ENCODE measurements at places on chromosomes 2 and 18.

- DNase-seq = no peak
Observed at GRCh38 chr2:215573496-215573895, 137.6 kb upstream of the FN1 start.

DNA sequence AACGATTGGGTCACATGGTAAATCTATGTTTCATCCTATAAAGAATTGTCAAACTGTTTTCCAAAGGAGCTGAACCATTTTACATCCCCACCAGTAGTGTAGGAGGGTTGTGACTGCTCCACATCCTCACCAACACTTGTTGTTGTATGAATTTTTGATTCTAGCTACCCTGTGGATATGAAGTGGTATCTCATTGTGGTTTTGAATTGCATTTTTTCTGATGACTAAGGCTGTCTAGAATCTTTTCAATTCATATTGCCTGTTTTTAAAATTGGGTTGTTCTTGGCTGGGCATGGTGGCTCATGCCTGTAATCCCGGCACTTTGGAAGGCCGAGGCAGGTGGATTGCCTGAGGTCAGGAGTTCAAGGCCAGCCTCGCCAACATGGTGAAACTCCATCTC is 44.5 kb downstream of the TXNL1 start:
- DNase-seq = no peak

DNA sequence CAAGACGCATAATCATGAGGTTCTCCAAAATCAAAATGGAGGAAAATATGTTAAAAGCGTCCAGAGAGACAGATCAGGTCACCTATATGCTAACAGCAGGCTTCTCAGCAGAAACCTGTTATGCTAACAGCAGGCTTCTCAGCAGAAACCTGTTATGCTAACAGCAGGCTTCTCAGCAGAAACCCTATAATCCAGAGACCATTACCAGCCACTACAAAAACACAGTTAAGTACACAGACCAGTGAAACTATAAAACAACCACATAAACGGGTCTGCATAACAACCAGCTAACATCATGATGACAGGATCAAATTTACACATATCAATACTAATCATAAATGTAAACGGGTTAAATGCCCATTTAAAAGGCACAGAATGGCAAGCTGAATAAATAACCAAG is 1548.4 kb upstream of the TMEFF2 start:
- peak; percentile 93 for DNase-seq

GRCh38 chr2:53379547-53379946 is 388.1 kb upstream of the CHAC2 start:
- DNase-seq = no peak

DNA sequence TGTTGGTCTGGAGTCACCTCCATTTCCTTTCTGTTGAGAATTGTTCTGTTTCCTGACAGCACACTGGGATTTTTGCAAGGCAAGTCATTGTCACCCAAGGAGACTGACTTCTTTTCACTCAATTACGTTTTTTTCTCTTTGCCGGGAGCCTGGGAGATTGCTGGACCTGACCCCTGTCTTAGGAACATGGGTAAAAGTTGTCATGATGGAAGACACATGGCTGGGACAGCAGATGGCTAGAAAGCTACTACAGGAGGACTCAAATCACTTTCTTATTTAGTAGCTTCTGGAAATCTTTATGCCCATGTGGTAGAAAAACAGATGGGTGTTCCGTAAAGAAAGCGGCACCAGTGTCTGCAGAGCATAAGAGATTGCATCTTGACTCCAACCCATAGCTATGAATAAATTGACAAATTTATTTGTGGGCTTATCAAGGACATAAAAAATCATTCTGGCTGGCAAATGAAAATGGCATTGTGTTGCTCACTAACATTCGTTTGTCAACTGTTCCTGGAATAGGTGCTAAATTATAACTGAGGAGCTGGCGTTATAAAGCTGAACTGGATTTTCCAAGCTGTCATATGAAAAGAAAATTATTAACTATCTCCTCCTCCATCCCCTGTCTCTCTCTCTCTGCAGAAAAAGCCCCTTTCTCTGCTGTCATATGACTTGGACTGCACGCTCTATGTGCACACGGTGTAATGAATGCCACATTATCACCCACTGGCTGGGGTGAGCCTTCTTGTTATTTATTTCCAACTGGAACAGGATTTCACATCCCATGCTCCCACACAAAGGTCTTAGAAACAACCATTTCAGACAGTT is 159.8 kb downstream of the SH3RF3 start:
- DNase-seq = no peak

DNA sequence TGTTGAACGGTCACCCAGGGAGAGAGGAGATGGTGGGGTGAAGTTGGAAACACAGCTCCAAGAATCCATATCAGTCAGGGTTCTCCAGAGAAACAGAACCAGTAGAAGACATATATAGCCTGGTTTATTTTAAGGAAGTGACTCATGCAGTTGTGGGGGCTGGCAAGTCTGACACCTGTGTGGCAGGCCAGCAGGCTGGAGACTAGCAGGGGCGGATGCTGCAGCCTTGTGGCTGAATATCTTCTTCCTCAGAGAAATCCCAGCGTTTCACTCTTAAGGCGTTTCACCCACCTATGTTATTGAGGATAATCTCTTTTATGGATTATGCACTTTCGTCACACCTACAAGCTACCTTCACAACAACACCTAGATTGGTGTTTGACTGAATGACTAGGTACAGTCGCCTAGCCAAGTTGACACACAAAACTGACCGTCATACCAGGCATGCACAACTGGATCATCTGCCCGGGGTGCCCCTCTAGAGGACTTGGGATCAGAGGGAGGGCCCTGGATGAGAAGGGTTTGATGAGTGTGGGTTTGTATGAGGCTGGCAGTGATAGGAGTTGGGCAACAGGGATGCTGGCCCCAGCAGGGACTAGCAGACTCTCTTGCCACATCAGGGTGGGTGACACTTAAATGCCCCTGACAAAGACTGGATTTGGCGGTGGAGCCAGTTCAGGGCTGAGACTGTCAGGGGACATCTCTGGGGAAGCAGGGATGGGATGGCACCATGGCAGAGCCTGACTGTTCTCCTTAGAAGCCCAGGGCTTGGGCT is 23.4 kb downstream of the MROH2A start:
- no peak for DNase-seq

DNA sequence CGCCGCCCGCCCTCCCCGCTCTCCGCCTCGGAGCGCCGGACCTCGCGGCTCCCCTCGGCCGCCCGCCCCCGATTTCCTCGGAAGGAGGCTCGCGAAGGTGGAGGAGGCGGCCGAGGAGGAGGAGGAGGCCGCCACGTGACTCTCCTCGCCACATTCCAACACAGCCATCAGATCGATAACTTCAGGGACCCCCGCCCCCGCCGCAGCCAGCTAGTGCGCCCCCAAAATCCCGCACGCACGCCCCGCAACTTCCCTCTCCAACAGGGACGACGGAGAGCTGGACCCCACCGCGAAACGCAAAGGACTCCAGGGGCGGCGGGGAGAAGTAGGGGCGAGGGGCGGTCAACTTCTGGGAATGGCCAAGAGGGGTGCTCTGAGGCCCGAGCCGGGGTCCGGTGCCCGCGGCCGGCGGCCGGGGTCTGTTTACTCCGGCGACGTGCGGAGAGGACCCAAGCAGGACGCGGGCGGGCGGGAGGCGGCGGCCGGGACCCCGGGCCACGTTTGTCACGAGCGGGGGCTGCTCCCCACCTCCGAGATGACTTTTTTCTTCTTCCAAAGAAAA is 2.0 kb downstream of the ZNF521 start:
- DNase-seq = no peak

DNA sequence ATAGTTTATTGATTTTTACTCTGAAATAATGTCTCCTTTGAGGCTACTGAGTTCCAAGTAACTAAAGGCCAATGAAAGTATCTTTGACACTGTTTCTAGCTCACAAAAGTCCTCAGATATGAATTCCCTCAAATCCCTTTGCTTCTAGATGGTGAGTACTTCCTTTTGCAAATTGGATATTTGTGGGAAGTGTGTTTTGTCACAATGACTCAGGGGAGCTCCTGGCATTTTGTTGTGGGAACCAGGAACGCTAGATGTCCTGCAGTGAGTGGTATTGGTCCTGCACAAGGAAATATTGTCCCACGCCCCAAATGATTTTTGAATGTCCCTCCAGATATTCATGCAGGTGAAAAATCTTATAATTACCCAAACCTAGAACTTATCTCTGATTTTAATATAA is 24.3 kb downstream of the TACR1 start:
- DNase-seq = no peak

- no peak for DNase-seq
Observed at GRCh38 chr2:114005110-114005783, 115.4 kb downstream of the ACTR3 start.

DNA sequence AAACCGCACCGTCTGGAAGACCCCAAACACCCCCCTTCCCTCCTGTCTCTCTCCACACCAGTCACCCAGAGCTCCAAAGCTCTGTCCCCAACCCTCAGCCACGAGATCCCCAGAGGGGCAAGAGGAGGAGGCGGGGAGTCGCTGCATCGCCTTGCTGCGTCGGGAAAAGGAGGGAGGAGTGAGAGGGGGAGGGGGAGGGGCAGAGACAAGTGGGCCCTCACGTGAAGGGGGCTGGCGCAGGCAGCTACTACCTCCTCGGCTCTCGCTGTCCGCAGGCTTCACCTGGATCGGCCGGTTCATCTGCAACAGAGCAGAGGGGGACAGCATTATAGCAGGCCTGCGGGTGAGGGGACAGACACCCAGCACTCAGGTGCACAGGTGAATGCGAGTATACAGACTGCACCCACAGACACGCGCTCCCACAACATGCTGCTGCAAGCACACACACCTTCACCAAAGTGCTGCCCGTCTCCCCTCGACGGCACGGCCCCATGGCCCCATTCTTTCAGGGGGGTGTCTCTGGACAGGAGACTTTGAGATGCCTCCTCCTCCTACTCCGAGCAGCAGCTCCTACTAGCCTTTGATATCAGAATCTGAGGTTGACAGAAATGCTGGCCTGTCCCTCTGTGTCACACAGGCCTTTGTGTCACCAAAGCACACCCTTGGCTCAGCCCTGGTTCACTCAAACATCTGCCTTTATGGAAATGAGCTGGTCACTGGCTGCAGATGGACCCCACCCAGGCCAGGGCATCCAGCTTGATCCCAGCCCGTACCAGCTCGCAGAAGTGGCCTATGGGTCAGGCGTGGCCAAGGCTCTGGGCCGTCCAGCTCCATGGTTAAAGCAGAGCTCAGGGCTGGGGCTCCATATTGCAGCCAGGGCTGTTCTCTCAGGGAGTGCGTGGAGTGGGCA is 243.8 kb downstream of the CELF4 start:
- DNase-seq = no peak

GRCh38 chr2:231037202-231037730 is at the start of gene C2orf72:
Gene C2orf72, plus strand, starts transcription at chr2:231037523. Its CDS starts 43 bp downstream, at chr2:231037566.
- no peak for DNase-seq
